ENCODE measurements at places on chromosomes 1 and 21. TPM values are rescaled to one million over a fixed set of nuclear protein-coding genes. Genes with fewer than 3 reads are reported as not detected.

DNA sequence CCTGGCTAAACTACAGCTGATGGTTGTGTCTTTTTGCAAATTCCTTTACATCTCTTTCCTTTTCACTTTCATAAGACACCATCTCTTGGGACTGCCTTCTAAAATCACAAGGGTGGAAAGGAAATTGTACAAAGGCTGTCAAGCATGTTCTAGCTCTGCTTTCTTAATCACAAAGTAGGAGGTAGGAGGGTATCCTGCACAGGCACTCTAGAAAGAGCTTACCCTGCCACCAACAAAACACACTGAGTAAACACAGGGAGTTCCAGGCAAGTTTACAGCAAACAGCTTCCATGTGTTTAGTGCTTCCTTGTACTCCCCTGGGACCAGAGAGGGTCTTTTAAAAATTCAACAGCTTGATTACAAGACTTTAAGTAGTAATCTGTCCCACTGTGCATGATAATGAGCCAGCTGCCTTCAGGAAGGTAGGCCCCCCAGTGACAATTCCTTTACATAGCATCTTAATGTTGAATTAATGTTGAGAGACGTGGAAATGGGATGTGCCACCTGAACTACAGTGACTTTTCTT is 2.4 kb downstream of the PLPP3 start:
- DNase-seq, result no peak

GRCh38 chr1:85822696-85823095 is 114.5 kb upstream of the ZNHIT6 start:
- no peak for DNase-seq

GRCh38 chr21:45035477-45035848 is 38.9 kb upstream of the ADARB1 start:
- DNase-seq, result no peak

DNA sequence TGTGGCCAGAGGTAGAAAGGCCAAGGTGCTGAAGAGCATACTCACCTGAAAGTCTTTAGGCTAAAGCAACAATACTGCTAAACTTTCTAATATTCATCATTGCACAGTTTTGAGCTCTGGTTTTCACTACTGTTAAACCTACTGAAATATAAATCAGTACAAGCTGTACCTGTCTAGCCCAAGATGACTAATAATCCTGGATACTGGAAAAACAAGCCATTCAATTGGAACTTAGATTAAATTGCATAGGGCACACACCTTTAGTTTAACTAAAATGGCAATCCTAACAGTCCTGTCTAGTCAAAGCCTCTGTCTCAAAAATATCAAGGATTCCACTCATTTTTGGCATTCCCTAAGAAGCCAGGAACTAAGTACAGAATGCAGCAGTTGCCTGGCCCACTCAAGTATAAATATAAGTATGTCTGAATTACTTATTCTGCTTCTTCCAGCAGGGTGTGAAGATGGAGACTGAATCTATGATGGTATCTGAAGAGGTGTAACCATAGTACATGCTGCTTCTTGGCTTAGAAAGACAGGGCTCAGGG is 3.1 kb downstream of the CHML start:
- DNase-seq, result no peak

DNA sequence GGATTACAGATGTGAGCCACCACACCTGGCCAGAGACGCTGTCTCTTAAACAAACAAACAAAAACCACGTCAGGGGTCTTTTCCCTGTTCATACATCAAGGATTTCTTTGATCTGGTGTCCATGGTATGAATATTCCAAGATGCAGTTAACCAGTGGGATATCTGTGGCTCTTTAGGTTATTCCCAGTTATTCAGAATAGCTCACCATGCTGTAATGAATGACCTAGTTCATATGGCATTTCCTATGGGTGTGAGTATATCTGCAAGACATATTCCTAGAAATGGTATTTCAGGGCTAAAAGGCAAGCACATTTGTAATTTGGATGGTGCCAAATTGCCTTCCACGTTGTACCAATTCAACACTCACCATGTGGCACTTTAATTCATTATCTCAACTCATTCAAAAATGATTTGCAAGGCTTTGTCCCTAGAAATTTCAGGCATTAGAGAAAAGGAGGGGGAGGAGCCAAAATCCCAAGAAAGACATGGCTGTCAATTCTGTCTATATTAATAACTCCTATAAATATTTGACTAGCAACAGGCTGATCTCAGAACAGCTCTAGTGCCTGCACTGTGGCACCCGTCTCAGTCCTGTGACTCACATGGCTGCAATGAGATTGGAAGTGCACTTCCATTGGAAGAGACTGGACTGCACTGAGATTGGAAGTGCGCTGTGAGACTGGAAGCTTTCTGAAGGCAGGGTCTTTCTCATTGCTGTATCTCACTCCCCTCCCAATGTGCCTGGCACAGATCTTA is 6.0 kb upstream of the STMN1 start:
- no peak for DNase-seq

GRCh38 chr1:199472978-199473377 is 554.5 kb upstream of the NR5A2 start:
- DNase-seq, result no peak

DNA sequence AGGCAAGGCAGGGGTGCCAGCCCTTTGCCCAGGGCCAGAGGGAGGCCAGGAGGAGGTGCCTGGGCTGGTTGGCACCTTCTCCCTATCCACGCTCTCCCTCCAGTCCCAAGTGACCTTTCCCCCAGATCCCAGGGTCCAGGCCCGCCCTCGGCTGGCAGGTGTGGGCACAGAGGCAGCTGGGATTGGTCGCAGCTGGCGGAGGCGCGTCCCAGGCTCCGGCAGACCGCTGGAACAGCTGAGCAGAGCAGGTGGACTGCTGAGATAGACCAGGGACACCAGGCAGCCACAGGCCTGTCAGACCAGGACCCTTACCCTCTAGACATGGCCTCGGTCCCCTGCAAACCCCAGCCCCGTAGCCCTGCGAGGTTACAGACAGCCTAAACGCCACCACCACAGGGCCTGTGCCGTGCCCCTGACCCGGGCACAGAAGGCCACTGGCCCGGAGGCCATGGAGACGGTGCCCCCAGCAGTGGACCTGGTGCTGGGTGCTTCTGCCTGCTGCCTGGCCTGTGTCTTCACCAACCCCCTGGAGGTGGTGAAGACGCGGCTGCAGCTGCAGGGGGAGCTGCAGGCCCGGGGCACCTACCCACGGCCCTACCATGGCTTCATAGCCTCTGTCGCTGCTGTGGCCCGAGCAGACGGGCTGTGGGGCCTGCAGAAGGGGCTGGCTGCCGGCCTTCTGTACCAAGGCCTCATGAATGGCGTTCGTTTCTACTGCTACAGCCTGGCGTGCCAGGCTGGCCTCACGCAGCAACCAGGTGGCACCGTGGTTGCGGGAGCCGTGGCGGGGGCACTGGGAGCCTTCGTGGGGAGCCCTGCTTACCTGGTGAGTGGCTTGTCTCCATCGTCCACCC is at the start of gene SLC25A34:
SLC25A34 (plus strand) TSS at position 221 of the 854 bp plus-strand sequence; CDS start at position 449, 228 bp downstream.
- DNase-seq, result no peak

- DNase-seq, result no peak
Observed at GRCh38 chr1:155309423-155310021, 856 bp downstream of the FDPS start.

GRCh38 chr1:16048573-16049189 is 5.1 kb downstream of the CLCNKB start:
- no peak for DNase-seq

DNA sequence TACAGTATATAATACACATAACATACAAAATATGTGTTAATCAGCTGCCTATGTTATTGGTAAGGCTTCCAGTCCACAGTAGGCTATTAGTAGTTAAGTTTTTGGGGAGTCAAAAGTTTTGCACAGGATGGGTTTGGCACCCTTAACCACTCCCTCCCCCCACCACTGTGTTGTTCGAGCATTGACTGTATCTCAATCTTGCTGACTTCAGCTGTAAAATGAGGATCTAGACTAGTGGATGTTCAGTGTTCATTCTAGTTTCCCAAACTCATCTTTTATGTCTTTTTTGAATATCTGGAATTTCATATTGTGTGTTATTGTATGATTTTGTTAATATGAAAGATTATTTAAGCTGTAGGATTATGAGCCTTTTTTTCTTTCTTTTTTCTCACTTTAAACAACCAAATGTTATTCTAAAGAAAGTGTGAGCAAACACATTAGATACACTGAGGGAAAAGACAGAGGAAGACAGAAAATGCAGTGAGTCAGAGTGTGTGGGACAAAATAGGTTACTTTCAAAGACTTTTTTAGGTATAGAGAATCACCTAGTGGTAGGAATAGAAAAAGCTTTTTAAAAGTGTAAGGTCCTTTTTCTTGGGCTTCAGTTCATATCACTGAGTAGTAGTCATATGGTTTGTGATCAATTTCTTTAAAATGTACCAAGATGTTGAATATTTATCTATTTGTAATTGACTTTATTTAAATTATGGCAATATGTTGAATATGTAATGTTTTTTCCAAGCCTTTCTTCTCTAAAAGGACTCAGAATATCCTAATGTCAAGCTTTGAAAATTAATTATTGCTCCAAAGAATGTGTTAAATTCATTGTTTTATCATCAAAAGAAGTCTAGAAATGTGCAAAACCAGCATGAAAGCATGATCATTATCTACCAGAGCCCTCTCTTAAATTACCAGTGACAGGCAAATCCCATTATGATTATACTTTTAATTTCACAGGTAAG is 17.9 kb upstream of the CENPF start:
- no peak for DNase-seq

DNA sequence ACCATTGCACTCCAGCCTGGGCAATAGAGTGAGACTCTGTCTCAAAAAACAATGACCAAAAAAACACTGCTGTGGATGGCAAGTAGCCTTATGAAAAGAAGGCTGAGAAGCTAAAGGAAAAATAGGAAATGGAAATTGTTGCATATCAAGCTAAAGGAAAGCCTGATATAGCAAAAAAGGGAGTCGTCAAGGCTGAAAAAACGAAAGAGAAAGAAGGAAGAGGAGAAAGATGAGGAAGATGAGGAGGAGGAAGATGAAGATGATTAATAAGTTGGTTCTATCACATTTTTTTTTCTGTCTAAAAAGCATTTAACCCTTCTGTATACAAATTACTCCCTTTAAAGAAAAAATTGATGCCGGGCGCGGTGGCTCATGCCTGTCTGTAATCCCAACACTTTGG is 10.2 kb upstream of the PRDX1 start:
- no peak for DNase-seq

GRCh38 chr1:7363450-7363849 is 407.6 kb upstream of the VAMP3 start:
- no peak for DNase-seq

Gene REG4
- not detected for total RNA-seq

Gene LRRC53
- not detected for total RNA-seq

Gene DENND2D
- total RNA-seq, result 73.3 TPM

Gene CACNA1S
- not detected for total RNA-seq

Gene PRDM16
- 0.09 TPM for total RNA-seq

Gene C1orf87
- not detected for total RNA-seq

Gene PAPPA2
- total RNA-seq, result not detected

Gene NTRK1
- total RNA-seq, result not detected
